Stimulated activated CD4-positive, alpha-beta T cell treated with anti-CD3 and anti-CD28 coated beads, Interleukin-2, amount 100 ng/mL, for 24 hours (primary cell): ENCODE measurements at places on chromosomes 5 and 9.

DNA sequence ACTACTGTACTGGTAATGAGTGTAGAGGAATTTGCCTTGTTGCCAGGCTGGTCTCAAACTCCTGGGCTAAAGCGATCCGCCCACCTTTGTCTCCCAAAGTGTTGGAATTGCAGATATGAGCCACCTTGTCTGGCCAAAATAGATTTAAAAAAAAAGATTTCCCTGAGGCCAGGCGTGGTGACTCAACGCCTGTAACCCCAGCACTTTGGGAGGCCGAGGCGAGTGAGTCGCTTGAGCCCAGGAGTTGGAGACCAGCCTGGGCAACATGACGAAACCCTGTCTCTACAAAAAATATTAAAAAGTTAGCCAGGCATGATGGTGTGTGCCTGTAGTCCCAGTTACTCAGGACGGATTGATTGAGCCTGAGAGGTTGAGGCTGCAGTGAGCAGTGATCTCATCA is 62.5 kb downstream of the IPO11 start:
- no peak for DNase-seq

- no peak for DNase-seq
These were observed 58.8 kb upstream of the RAI14 start for GRCh38 chr5:34597034-34598027.

DNA sequence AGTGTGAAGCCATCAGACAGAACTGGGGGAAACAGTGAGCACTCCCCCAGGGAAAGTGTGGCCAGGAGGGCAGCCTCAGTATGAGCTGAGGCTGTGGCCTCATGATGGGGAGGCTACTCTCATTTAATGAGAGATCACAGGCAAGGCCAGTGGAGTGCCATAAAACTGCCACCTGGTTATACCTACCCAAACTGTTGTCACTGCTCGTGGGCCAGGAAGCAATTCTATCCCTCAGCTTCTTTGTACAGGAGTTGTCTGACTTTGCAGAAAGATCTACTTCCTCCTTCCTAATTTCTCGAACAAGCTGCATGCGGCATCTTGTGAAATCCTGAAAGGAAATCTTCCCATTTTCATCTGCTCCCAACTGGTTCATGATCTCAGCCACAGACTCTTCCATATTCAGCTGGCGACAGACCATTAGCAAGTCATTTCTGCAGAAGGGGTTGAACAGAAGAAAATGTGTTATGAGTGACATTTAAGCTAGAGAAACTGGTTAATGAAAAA is 50.0 kb downstream of the TSSK1B start:
- no peak for DNase-seq

DNA sequence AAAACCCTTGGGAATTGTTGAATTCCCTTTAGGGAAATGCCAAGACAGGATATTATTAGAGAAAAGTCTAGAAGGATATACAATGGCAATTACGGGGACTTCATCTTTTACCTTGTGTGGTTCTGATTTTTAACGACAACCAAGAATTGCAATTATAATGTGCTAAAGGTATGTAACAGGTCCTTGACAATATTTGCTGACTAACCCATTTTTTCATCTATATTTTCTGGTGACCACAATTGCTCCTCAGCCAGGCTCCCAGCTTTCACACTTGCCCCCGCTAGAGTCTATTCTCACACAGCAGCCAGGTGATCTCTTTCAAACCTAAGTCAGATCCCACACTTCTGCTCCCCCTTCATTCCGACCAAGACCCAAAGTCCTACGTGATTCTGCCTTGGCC is 34.3 kb downstream of the BARHL1 start:
- DNase-seq, result no peak

DNA sequence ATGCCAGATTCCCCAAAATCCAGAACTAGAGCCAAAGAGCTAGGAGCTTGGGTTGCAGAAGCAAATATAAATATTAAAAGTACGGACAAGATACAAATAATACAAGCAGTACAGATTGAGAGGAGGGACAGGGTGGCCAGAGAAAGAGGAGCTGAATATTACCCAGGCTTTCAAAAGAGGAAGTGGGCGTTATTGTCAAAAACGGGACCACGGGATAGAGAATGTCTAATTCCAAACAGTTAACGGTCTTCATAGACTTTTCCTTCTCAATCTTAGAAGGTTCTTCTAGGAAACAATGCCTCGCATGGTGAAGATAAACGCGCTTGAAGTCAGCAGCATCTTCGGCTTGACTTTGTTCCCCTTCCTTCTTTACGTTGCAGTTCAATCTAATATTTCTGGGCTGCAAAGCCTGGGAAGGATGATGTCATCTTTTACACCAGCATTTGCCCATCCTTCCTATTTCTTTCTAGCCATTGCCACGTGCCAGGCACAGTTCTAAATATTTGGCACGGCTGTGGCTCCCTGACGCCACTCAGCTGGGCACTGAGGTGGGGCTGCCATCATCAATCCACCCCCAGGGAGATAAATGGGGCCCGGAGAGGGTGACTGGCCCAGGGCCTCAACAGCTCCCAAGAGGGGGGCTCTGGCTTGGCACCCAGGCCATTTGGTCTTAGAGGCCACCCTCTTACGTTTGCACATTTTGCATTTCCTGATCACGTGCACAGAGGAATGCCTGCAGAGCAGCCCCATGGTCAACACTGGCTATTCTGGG is 16.3 kb upstream of the OLFM1 start:
- no peak for DNase-seq

DNA sequence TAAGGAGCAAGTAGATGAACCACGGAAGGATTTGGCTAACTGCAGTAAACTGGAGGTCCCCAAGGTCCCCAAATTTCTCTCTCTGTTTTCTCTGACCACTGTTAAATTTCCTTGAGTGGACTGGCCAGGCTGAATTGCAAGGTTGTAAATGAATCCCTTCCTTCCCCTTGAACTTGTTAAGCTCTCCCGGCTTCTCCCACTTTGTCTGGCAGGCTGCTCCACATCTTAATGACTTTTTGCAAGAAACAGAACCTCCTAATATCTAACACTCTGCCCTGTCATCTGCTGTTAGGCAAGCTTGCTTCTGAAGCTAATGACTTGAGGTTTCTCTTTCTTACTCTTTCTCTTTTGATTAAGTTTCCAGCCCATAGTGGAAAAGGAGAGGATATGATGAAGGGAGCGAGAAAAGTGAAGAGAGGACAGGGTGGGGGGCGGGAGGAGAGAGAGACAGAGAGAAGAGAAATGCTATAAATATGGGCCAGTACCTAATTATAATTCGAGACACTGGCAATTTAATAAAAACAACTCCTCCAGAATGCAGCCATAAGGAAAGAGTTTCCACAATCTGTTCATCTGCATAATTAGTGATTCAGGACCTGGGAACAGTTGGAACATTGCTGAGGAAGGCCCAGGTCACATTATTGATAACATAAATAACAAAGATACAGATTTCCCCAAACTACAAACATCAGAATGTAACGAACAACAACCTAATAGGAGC is 437.3 kb upstream of the MPDZ start:
- no peak for DNase-seq

DNA sequence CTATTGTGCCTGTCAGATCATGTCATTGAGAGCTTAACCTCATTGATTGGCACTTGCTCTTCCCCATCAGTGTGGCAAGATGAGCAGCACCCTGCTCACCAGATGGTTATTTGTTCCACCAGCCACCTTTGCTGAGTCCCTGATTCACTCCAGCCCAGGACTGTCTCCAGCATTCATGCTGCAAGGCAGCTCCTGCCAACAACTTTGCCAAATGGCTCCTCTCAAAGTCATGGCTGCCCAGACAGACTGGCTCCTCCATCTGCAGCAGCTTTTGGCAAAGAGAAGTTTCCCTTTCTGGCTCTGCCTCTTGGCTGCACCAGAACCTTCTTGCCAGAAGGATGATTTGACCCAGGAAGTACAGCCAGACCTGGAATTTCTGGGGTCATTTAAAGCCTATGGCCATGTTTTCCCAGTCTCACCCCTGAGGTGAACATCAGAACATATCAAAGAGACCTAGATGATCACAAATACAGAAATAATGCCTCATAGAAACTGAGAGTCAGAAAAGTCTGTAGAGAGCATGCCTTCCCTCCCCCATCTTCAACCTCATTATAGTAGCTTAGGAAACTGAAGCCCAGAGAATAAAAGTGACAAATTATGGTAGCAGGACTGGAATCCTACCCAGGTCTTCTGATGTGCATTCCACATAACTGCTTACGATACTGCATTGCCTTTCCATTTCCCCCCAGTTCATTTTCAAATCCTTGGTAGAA is 10.4 kb downstream of the PPP2R2B start:
- no peak for DNase-seq

- no peak for DNase-seq
These were observed 49.6 kb downstream of the NDST1 start for GRCh38 chr5:150557509-150557872.

DNA sequence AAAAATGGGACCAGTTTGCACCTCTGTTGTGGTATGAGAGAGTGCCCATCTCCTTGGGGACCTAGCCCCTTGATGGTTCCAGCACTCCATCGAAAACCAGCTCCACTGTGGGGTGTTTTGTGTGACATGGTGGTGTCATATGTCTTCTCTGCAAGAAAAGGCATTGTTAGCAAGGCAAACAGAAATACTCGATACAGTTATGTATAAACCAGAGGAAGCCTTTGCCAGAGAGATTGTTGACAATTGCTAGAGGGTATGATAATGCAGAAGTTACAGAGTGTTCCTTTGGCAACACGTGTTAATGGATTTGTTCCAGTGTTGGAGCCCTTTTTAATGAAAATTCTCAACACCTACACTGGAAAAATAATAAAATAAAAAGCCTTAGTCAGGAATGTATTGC is 270.4 kb upstream of the DMRT1 start:
- DNase-seq, result no peak

GRCh38 chr5:157359356-157360055 is 93.6 kb downstream of the CYFIP2 start:
- no peak for DNase-seq

- DNase-seq, result no peak
These were observed 132.9 kb downstream of the NFIB start for GRCh38 chr9:14180960-14181537.

- DNase-seq, result no peak
These were observed 29.3 kb downstream of the AP3B1 start for GRCh38 chr5:78265163-78265562.

- no peak for DNase-seq
These were observed 35.6 kb downstream of the TPPP start for GRCh38 chr5:657570-657969.

- DNase-seq, result no peak
These were observed 37.4 kb downstream of the CAMK4 start for GRCh38 chr5:111261610-111262009.

DNA sequence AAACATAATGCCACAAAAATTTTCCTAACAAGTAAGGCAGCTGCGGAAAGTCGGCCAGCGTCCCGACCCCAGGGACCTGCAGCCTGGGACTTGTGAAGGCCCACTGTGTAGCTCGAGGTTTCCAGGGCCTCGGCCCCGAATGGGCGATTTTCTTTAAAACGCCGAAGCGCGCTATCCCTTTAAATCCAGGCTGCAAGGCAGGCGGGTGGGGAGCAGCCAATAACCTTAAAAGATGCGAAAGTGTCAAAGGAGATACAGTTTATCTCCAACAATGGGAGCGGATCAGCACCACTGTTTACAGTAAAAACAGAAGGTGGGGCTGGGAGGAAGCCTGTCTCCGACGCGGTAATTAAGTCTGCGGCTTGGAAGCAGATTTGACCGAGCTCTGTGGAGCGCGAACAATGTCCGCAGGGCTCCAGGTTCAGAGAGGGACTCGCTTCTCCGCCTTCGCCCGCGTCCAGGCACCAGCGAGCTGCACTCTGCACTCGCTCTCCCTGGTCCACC is 1.7 kb upstream of the ZSWIM6 start:
- no peak for DNase-seq

DNA sequence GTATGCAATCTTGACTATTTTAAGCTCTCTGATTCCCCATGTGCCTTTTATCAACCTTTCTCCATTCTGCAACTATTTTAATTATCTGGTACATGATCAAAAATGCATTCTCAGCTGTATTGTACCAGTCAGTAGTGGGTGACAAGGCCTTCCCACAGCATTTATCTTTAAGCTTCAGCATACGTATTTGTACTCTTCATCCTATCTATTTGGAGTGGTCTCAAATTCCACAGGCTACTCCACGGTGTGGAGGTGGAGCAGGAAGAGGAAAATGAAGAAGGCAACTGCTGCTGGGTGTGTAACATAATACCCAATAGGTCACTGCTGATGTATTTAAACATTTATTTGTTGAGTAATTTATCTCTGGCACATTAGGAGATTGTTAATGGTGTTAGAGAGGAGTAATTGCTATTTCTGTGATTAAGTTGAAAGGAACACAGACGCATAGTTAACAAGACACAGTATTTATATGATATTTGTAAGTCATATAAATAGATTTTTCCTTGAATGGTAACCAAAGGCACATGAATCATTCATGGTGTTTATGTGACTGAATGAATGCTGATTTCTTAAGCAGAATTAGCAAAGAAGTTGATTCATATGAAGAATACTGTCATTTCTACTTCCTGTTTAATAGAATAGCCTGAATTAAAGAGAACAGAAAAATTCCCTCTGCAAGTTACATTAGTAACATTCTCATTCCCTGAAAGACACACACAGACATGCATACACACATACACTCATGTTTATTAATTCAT is 153.8 kb upstream of the NR3C1 start:
- no peak for DNase-seq

DNA sequence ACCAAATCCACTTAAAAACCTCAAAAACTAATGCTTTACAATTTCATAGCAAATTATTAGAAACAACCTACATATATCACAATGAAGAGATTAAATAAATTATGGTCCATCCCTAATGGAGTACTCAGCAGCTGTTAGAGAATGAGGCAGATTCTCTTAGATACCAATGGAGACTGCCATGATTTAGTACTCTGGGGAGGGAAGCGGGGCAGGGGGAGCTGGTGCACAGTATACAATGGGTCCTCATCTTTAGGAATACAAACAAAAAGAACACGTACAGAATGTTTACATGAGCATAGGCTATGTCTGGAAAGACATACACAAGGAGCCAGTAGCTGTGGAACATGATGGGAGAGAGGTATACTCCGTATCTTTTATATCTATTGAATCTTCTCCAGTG is 2.0 kb downstream of the LIFR start:
- no peak for DNase-seq

DNA sequence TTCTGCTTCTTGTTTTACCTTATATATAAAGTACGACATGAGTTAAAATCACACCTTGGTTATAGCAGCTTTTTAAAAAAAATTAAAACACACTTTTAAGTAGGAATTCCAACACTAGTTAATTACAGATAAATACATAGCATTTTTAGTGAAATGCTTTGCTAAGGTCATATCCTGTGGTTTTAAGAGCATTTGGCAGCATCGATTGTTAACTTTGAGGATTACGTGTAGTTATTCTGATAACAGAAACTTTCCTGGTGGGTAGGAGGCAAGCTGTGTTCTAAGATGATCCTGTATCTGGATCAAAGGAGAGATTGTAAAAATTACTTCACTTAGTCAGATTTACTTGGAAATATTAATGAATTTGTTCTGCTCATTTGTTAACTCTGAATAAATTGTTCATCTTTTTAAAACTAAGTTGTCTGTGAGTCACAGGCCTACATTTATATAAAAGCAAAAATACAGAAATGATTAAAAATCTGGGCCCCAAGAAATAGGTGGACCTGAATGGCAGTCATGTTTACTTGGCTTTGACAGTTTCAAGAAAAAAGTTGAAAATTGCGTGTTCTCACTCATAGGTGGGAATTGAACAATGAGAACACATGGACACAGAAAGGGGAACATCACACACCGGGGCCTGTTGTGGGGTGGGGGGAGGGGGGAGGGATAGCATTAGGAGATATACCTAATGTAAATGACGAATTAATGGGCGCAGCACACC is 58.3 kb downstream of the TRIO start:
- no peak for DNase-seq

GRCh38 chr9:31030741-31031202 is 1353.7 kb upstream of the ACO1 start:
- DNase-seq, result no peak
